T-helper 22 cell (primary cell): ENCODE measurements at places on chromosomes 16 and 17.

DNA sequence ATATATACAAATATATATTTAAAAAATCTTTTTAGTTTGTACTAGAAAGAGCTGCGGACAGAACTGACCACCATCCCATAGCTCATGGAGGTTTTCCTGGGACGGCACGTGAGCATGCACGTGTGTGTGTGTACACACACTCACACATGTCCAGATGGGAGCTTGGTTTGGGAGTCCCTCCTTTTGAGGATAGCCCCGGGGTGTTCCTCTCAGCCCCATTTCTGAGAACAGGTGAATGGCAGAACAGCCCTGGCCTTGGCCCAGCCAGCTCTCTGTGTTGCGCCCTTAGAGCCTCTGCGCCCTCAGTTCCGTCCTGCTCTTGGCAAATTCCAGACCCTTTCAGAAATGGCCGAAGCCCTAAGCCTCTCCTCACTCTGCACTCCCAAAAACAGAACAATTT lies 70.1 kb downstream of the AMFR start:
- no peak for DNase-seq

DNA sequence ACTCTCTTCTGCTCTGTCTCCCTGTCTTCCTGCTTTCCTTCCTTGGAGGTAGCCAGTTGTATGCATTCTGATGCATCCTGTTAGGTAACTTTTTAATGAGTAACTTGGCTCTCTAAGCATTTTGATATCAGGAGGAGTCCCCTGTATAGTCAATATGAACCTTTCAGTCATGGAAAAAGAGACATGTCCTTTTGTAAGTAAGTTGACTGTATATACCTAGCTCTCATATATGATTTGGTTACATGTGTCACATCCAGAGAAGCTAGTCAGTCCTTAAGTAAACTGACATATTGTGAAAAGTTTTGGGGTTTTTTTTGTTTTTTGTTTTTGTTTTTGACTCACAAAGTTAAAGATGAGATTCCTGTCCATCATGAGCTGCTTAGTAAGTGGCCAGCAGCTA lies 18.8 kb downstream of the UTP18 start:
- no peak for DNase-seq

- no peak for DNase-seq
These were observed 2.4 kb downstream of the CCDC42 start for GRCh38 chr17:8742274-8742673.

- DNase-seq, result no peak
These were observed 25.1 kb upstream of the IL17C start for GRCh38 chr16:88613293-88613692.

GRCh38 chr17:48541577-48542113 lies 3.3 kb downstream of the HOXB2 start:
- DNase-seq, result no peak

GRCh38 chr17:33057564-33057963 lies 65.9 kb downstream of the SPACA3 start:
- no peak for DNase-seq
